ENCODE measurements at places on chromosomes 13 and 19.

DNA sequence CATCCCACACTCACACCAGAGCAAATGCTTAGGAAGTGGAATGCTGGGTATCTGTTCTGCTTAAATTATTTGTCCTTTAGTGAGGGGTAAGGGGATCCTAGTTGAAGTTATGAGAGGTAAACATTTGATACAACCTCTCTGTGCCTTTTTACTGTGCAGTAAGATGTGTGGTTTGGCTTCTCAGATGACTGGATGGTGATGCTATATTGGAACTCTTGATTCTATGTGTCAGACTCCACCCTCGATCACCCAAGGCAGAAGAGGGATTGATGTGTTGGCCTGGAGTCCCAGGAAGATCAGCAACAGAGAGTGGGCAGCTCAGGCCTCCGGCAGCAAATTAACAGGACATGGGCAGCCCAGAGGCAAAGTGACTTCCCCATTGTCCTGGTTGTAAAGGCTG, 66.7 kb downstream of the SIPA1L3 start:
- no peak for DNase-seq

DNA sequence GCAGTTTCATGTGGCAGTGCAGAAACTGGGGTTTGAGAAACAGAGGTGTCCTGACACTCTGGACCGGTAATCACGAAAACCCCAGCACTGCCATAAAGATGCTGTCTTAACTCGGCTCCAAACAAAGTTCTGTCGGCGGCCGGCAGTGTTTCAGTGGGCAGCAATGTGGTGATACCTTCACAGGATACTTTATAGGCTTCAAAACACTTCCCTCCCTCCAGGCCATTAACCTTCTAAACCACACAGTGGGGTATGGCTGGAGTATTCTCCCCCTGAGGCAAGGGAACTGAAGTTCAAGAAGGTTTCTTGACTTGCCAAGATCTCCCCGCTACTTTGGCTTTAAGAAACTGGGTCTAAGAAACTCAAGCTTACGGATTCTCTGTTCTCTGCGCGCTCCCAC, 1.1 kb downstream of the RUBCNL start:
- no peak for DNase-seq

- no peak for DNase-seq
Measured at GRCh38 chr19:41566001-41566400, 10.0 kb upstream of the CEACAM21 start.

- no peak for DNase-seq
Measured at GRCh38 chr13:35953537-35954206, 177.5 kb downstream of the DCLK1 start.

DNA sequence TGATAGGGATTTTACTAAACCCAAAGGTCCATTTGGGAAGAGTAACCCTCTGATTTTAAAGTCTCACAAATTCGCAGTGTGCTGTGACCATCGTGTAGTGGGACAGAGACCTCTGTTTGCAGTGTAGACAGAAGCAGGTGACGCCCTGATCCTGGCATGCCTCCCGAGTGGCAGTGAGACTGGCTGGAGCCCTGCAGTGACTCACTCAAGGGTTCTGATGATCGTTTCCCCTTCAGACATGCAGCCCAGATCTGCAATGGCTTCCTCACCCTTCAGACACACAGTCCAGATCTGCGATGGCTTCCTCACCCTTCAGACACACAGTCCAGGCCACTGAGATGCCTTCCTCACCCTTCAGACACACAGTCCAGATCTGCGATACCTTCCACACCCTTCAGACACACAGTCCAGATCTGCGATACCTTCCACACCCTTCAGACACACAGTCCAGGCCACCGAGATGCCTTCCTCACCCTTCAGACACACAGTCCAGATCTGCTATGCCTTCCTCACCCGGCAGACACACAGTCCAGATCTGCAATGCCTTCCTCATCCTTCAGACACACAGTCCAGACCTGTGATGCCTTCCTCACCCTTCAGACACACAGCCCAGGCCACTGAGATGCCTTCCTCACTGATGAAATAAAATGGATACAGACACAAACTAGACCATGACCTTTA, 125.2 kb downstream of the ATP11A start:
- no peak for DNase-seq

DNA sequence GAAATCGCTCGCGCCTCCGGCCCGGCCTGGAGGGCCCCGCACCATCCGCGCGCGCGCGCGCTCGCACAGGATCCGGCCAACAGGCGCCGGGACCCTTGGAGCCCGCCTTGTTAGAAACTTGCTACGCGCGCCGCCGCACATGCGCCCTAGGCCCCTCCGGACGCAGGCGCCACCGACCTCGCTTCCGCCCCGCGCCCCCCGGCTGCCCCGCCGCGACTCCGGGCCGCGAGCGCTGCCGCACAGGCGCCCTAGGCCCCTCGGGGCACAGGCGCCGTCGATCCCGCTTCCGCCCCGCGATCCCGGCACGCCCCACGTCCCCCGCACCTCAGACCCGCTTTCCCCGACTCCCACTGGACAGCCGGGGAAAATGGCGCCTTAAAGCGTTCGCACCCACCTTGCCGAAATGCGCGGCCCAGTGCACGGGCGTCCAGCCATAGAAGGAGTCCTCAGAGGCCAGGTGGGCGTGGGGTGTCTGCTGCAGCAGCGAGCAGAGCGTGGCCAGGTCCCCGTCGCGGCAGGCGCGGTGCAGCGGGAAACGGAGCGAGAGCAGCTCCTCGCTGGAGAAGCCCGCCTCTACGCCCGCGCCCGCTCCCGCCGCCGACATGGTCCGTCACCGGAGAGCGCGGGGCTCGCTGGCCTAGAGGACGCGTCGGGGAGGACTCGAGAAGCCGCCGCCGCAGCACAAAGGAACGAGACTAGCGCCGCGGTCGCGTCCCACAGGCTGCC, 375 bp downstream of the ANKRD10 start:
- peak; percentile 60 for DNase-seq

DNA sequence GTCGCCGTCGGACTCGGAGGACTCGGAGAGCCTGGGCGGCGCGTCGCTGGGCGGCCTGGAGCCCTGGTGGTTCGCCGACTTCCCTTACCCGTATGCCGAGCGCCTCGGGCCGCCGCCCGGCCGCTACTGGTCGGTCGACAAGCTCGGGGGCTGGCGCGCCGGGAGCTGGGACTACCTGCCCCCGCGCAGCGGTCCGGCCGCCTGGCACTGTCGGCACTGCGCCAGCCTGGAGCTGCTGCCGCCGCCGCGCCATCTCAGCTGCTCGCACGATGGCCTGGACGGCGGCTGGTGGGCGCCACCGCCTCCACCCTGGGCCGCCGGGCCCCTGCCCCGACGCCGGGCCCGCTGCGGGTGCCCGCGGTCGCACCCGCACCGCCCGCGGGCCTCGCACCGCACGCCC, 2.5 kb upstream of the GRWD1 start:
- DNase-seq, result no peak

GRCh38 chr13:20945952-20946383, 43.4 kb upstream of the XPO4 start:
- DNase-seq, result no peak

DNA sequence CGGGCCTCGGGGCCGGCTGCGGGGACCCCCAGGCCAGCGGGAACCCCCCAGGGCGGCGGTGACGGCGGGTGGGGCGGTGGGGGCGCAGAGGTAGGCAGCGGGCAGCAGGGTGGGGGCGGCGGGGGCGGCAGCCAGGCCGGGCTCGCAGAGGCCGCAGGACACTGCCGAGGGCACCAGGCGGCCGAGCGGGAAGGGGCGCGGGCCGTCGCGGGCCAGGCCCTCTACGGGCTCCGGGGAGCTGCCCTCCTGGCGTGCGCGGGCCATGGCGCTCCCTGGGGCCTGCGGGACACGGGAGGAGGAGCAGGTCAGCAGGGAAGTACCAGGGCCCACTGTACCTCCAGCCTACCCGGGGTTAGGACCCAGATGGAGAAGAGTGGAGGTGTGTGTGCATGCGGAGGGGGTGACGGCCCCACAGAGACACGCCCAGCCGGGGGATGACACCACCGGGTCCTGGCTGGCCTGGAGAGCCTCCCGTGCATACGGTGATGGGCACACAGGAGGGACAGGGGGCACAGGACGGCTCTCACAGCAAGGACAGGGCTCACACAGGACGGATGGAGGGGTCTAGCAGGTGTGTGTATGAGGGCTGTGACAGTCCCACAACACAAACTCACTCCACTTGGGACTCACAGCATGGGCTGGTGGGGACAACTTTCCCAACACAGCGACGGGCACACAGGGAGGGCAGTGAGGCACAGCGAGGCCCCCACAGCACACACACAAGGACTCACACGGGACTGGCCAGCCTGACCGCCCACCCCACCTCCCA, 2.6 kb downstream of the BBC3 start:
- no peak for DNase-seq

- no peak for DNase-seq
Measured at GRCh38 chr19:45376045-45376724, 5.8 kb upstream of the ERCC2 start.

DNA sequence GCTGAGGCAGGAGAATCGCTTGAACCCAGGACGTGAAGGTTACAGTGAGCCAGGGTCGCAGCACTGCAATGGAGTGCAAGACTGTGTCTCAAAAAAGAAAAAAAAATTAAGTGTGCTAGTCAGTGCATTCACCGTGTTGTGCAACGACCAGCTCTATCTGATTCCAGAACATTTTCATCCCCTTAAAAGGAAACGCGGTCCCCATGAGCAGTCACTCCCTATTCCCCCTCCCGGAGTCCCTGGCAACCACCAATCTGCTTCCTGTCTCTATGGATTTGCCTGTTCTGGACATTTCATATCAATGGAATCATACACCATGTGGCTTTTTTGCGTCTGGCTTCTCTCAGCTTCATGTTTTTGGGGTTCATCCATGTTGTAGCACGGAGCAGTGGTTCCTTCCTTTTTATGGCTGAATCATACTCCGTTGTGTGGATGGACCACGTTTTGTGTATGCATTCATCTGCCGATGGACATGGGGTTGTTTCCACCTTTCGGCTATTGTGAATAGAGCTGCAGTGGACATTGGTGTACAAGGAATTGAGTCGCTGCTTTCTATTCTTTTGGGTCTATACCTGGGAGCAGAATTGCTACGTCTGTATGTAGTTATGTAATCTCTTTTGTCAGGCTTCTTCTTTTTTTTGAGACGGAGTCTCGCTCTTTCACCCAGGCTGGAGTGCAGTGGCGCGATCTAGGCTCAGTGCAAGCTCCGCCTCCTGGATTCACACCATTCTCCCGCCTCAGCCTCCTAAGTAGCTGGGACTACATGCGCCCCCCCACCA, 19.8 kb downstream of the MYO9B start:
- DNase-seq, result no peak

DNA sequence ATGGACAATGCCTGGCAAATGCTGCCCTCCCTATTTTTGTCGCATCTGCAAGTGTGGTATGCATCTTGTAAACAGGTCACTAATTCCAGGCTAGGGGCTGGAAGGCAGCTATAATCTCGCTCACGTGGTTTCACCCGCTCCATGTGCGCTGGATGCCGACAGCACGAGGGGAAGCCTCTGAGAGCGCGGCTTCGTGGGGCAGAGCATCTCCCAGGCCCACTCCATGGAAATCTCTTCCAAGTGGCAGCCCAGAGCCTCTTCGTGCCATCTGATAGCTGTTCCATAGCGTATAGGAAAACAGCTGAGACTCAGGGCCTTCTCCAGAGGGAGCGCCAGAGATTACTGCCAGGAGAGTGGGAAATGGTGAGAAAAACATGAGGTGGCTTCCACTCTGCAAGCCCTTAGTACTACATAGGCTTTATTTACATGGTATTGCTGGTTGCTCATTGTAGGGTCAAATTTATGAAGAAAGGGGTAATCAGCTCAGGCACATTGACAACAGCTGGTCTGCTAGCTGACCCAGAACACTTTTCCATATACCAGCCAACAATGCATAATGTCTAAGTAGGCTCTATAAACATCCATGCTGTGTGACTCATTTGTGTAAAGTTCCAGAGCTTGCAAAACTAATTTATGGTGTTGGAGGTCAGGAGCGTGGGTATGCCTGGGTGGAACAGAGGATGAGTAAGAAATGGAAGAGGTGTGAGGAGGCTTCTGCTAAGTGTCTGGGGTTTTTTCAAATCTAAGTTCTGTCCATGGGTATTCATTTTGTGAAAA, 165.2 kb downstream of the SHISA2 start:
- DNase-seq, result no peak

DNA sequence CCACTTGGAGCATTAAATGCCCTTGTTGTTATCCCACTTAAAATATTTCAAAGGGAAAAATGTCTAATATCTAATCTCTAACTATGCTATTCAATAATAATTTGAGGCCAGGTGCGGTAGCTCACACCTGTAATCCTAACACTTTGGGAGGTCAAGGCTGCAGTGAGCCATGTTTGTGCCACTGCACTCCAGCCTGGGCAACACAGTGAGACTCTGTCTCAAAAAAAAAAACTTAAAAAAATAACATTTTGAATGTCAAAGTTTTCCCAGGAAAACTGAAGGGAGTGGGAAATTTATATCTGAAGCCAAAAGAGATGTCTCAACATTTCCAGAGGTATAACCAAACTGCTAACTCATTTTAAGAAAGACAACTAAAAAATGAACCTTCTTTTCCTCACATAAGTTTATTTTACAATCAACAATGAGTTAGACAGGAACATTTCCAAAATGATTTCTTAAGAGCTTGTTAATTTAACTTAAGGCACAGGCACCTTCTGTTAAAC, 47.9 kb downstream of the CAB39L start:
- no peak for DNase-seq

GRCh38 chr19:48210005-48210404, 39.5 kb downstream of the ZSWIM9 start:
- no peak for DNase-seq
